ENCODE measurements at places on chromosomes 4 and X.

GRCh38 chr4:74331252-74331651 is 23.0 kb downstream of the EPGN start:
- no peak for DNase-seq

DNA sequence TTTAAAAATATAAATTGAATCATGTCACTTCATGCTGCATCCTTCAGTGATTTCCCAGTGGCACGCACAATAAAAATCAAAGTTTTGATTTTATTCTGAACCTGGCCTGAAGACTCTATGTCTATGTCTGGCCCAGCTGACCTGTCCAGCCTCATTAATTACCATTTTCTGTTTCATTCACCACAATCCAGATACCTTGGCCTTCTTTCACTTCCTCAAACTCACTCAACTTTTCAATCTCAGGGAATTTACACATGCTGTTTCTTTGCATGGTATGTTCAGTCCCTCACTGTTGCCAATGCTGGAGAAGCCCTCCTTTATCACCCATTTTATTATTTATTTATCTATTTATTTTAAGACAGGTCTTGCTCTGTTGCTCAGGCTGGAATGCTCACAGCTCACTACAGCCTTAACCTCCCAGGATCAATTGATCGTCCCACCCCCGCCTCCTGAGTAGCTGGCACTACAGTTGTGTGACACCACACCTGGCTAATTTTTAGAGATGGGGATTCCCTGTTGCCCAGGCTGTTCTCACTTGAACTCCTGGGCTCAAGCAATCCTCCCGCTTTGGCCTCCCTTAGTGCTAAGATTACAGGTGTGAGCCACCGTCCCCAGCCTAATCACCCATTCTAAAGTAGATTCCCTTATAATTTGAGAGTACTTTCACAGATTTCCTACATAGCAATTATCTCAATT is 43.1 kb downstream of the ZGRF1 start:
- DNase-seq: no peak

GRCh38 chr4:52234561-52235440 is 183.7 kb downstream of the SPATA18 start:
- DNase-seq: no peak

DNA sequence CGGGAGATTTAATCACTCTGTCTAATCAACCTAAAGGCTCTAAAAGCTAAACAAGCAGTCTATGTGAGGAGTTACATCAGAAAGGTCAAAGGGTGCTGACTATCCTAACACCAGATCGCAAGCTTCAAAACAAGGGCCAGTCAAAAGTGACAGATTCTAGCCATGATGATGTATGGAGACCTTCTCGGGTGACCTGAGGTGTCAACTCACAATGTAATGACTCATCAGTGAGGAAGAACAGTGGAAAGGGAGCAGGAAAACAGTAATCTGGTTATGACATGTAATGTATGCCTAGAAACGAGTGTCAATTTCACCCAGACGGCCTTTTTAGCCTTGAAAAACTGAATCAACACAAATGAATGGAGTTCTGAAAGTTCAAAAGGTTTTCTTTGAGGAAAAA is 375.3 kb downstream of the IDS start:
- no peak for DNase-seq

DNA sequence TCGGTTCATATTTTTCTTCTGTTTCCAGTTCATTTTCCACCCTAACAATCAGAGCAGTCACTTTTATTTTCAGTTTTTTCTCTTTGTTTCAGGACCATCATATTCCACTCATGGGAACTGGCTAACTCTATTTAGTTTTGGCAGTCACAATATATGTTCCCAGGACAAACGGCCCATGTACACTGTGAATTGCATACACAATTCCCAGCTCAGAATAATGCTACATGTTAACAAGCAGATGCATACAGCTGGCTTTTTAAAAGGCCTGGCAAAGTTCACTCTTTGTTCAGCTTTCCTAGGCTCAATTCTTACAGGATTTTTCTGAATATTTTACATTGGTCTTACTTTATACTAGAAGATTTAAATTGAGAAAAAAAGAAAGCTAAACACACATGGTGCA is 224.9 kb downstream of the ANKRD50 start:
- no peak for DNase-seq

- no peak for DNase-seq
Observed at GRCh38 chr4:146333187-146333894, 119.0 kb downstream of the REELD1 start.

DNA sequence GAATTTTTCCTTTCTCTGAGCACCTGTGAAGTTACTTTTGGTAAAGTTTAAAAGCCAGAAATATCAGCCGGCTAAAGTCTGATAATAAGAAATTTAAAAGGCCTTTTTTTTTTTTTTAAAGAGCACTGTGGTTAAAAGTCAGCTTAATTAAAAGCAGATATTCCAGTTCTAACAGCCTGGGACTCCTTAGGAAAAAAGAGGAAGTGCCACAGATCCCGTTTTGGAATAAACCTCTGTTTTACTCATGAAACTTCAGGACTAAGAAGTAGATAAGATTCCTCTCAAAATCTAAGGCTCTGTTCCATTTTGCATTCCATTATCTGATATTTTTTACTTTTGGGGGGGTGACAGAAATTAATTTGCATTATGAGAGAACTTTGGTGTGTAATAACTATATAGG is 37.8 kb downstream of the ABCB7 start:
- DNase-seq: no peak

DNA sequence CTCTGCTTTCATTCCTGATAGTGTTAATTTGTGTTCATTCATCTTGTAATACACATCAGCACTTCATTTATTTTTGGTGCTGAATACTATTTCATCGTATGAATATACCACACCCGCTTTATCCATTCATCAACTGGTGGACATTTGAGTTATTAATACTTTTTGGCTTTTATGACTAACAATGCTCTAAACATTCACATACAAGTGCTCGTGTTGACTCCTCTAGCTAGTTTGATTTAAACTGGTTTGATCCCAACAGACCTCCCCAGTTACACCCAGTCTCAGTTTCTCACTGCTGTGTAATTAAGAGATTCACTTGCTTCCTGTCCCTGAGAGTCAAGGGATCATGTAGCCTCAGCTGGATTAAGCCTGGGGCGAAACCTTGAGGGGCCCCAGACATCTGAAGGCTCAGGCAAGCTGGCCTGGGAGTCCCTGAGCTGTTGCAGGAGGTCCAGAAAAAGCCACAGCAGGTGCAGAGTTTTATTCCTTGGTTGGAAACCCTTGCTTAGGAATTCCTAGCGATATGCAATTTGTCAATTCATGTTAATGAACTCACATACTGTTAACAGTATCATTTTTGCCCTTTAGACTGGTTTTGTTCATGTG is 52.8 kb upstream of the CLDN24 start:
- DNase-seq: no peak

- DNase-seq: no peak
Observed at GRCh38 chr4:152635851-152636250, 43.9 kb downstream of the TMEM154 start.

- peak; percentile 61 for DNase-seq
Observed at GRCh38 chrX:130108647-130109428, 1.5 kb downstream of the ELF4 start.

DNA sequence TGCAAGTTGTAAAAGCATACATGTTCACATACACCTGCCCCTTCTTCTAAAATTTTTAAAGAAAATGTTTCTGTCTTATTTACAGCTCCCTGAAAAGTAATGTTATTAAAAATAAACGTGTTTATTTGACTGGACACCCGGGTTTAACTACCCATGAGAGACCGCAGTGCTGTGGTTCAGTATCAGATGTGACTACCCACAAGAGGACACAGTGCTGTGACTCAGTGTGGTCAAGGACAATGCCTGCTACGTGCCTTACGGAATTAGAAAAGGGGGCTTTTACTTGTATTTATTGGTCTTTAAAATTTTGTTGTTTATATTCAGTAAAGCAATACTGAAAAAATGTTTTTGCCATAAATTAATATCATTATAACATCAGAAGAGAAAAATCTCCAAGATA is 641.4 kb downstream of the TRIML1 start:
- no peak for DNase-seq

DNA sequence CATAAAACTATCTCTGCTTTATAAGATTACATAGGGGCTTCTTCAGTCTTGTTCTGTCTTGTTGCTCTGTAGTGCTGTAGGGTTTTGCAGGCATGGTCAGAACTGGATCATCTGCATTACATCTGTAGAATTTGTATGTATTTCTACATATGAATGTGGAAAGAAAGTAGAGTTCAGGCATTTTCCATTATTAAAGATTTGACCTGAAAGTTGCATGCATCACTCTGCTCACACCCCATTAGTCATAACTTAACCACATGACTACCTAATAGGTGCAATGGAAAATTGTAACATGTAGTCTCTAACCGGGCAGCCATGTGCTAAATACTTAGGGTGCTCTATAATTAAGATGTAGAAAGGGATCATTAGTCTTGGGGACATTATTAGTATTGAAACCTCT is 45.7 kb upstream of the AGA start:
- DNase-seq: no peak

- no peak for DNase-seq
Observed at GRCh38 chr4:188396037-188396436, 256.8 kb downstream of the TRIML1 start.

- DNase-seq: no peak
Observed at GRCh38 chrX:121836000-121836399, 788.6 kb downstream of the GLUD2 start.

DNA sequence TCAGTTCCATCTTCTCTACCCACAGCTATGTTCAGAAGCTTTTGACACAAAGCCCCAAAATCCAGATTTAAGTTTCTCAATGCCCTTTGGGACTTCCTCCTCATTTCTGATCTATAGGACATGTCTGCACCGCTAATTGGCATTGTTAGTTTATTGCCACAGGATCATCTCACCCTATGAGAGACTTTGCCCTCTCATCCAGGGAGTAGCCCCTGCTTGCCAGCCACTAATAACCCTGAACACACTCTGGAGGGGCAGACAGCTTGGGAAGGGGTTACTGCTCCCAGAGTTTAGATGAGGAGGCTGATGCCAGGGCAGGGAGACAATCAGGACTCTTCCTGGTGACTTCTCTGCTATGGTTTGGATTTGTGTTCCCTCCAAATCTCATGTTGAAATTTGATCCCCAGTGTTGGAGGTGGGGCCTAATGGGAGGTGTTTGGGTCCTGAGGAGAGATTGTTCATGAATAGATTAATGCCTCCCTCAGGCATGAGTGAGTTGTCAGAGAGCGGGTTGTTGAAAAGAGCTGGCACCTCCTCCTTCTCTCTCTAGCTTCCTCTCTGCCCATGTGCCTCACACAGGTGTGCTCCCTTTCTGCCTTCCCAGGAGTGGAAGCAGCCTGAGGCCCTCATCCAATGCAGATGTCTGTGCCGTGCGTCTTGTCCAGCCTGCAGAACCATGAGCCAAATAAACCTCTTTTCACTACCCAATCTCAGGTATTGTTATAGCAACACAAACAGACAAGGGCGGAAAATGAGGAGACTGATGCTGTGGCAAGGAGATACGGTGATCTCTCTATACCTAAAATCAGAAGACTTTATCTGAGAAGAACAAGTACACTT is 3.6 kb upstream of the SCARB2 start:
- no peak for DNase-seq

DNA sequence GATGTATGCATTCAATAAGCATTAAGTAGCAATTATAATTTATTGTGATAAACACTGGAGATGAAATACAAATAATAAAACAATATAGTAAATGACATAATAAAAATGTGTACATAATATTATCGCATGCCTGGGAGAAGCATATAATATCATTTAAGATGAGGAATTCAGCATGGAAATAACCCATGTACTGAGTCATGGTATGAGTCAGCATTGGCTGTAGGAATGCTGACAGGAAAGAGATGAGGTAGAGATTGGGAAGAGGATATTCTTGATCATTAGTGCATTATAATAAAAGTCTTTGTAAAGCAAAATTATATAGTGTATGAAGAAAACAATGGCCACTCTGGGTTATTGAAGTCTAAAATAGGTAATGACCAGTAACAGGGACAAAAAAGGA is 82.8 kb downstream of the MAGEB10 start:
- DNase-seq: no peak

- DNase-seq: no peak
Observed at GRCh38 chr4:4869731-4870571, 10.5 kb downstream of the MSX1 start.

- DNase-seq: no peak
Observed at GRCh38 chr4:26899991-26900390, 39.4 kb downstream of the STIM2 start.

GRCh38 chrX:110477593-110478228 is 119.1 kb downstream of the RTL9 start:
- no peak for DNase-seq

GRCh38 chr4:15755321-15756155 is 22.6 kb upstream of the CD38 start:
- no peak for DNase-seq

GRCh38 chrX:68183612-68184214 is 249.6 kb downstream of the OPHN1 start:
- DNase-seq: no peak

Data from left ventricle myocardium superior (tissue), 1 donor.